NCI-H2171 treated with DMSO at 0.1 percent for 48 hours (cell line): ENCODE measurements at places on chromosomes 11 and 22.
A peak's percentile ranks its signal among the peaks of the same experiment; 100 is the strongest.

DNA sequence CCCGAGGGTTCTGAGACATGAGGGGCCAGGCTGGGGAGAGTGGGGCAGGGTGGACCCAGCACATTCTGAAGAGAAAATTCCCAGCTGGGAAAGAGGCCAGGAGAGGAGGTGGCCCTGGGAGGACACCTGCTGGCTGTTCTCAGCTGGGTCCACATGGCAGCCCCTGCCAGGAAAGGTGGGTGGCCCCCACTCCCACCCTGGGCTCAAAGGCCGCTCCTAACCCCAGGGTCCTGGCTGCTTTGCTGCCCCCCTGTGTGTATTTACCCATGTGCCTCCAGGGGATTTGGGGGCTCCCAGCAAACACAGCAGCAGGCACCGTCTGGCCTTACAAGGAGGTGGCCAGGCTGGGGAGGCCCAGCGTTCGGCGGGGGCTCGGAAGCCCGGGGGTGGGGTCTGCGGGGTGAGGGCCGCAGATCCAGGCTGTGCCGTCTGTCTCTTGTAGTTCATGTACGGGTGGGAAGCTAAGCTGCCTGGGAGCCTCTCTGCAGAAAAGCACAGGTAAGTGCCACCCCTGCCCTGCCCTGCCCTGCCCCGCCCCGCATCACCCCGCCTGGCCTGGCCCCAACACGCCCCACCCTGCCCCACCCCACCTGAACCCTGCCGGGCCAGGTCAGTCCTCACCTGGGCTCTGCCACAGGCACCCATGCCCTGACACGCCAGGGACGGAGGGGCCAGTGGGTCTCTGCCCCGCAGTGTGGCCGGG lies 10.6 kb downstream of the MUC5B start:
- DNase-seq = no peak

GRCh38 chr11:68213555-68214172 lies 568 bp upstream of the KMT5B start:
- DNase-seq = peak; percentile 82

DNA sequence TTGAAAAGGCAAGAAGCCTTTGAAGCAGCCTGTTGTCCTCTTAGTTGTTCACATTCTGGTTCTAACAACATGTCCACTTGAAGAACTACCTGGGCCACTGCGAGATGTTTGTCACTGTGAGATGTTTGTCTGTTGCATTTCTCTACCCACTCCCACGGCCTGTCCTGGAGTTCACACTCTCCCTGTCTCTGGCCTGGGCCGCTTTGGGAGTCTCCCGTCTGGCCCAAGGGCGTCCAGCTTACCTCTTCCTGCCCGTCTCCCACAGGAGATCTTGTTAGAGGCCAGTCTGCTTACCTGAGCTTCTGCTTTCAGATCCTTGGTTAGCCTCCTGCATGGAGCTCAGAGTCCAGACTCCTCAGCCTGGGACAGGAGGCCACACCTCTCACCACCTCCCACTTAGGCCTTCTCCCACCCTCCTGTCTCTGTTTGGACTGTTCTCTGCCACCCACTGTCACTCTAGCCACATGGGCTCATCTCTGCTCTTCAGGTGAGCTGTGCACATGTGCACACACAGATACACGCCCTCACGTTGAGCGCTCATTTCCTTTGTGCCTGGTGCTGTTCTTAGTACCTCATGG lies 66.0 kb downstream of the TBC1D22A start:
- no peak for DNase-seq

DNA sequence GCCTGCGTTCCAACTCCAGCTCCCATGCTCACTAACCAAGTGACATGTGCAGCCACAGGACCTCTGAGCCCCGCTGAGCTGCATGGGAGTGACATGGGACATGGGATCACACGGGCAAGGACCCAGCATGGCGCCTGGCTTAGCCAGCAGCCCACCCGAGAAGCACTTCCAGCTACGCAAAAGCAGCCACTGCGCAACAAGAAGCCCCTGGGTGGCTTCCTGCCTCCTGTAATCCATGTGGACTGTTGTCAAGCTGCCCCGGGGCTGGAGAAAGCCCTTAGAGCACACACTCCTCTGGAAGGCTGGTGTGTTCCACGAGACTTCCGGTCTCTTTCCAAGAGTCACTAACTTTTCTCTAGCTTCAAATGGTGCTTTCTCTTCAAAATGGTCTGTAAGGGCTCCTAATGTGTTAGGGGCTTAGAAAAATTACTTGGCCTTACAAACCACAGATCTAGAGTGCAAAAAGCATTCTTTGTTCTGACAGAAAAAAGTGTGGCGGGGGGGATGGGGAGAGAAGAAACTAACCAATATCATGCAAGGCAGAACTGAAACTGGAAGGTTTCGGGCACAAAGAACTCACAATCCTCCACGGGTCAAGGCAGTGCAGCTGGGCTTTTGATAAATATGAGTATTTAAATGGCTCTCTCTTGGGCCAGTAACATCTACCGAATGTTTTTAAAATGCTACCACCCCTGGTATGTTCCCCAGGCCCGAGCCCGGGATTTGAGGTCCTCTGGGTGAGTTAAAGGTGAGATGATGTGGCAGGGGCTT lies 5.5 kb downstream of the C11orf24 start:
- DNase-seq = no peak

GRCh38 chr11:116700586-116701220 lies 72.1 kb downstream of the BUD13 start:
- DNase-seq = no peak

- peak; percentile 14 for DNase-seq
Measured at GRCh38 chr11:134272381-134273316, 3.5 kb upstream of the GLB1L3 start.

GRCh38 chr11:9132203-9132878 lies 40.9 kb upstream of the SCUBE2 start:
- no peak for DNase-seq

GRCh38 chr11:47906066-47906465 lies 57.9 kb upstream of the NUP160 start:
- no peak for DNase-seq

- DNase-seq = no peak
Measured at GRCh38 chr11:94928117-94928990, 45.0 kb downstream of the CWC15 start.

DNA sequence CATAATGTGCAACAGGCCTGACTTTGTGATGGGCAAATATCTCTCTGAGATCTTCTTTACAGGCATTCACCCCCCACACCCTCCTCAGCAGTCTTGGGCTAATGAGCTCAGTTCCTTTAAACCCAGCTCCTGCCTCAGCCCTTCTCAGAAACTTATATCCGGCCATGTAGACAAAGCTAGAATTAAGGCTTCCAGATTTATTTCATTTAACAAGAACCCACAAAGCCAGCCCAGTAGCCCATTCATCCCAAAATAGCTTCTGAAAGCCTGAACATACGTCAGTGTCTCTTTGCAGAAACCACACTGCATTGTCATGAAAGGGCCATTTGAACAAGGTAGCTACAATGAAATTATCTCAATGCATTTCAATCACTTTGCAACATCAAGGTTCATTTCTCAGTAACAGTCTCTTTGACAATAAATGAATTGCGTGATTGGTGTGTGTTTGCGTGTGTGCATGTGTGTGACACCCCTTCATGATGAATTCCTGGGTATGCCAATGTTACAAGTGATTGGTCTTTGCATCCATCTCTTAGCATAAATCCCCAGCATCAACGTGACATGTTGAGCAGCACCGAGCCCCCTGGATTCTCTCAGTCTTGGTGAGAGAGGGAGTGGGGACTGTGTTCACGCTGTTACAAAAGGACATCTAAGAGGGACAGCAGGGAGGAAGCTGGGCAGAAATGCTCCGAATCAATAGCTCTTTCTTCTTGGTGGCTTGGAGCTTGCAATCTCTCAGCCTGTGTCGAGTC lies 299.6 kb downstream of the KIRREL3 start:
- no peak for DNase-seq

GRCh38 chr11:113724778-113725177 lies 18.7 kb upstream of the TMPRSS5 start:
- DNase-seq = peak; percentile 64

- no peak for DNase-seq
Measured at GRCh38 chr11:18778468-18778867, 13.1 kb downstream of the PTPN5 start.

DNA sequence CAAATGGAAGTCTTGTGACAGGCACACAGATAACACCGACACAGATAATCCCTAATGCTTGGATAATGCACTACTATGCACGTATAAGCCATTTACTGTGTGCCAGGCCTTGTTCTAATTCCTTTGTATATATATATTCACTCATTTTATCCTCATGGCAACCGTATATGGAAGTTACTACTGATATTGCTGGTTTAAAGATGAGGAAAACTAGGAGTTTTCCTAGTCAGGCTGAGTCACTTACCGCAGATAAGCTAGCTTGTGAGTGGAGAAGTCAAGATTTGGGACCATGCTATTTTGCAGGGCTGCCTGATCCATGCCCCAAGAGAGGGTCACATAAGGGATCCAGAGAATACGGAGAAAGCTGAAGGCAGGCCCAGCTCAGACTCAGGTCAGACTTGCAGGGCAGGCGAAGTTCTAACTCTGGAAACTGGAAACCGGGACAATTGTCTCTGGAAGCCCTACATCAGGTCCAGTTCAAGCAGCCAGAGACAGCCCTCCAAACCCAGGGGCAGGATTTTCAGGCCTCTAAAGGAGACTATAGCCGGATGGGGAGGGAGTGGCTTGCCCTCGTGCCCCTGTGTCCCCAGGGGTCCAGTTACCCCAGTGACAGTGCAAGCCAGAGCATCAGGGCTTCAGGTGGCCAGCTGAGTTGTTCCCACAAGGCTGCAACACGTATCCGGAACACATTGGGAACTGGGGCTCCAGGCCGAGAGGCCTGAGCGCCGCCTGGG lies 534.8 kb downstream of the INSC start:
- no peak for DNase-seq

DNA sequence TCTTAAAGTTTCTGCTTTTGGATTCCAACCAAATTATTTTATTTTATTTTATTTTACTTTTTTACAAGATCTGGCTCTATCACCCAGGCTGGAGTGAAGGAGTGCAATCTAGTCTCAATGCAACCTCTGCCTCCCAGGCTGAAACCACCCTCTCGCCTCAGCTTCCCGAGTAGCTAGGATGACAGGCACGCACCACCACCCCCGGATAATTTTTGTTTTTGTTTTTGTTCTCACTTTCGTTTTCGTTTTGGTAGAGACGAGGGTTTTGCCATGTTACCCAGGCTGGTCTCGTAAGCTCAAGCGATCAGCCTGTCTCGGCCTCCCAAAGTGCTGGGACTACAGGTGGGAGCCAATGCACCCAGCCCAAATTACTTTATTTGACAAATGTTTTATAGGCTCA lies 219.8 kb downstream of the ETS1 start:
- DNase-seq = no peak

DNA sequence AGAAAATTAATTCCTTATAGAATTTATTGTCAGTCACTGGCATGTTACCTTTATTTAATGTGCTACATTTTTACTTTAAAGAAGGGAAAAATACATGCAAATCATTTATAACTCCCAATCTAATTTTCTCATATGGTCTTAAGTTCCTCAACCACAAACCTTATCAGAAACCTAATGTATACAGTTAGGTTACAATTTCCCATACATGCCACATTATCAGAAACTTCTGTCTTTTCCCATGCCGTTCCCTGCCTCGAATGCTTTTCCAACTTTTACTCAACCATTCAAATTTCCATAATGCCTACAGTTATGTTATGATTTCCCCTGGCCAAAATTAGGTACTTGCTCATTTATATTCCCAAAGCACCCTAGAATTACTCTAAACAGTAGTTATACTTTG lies 13.5 kb downstream of the RSF1 start:
- no peak for DNase-seq

DNA sequence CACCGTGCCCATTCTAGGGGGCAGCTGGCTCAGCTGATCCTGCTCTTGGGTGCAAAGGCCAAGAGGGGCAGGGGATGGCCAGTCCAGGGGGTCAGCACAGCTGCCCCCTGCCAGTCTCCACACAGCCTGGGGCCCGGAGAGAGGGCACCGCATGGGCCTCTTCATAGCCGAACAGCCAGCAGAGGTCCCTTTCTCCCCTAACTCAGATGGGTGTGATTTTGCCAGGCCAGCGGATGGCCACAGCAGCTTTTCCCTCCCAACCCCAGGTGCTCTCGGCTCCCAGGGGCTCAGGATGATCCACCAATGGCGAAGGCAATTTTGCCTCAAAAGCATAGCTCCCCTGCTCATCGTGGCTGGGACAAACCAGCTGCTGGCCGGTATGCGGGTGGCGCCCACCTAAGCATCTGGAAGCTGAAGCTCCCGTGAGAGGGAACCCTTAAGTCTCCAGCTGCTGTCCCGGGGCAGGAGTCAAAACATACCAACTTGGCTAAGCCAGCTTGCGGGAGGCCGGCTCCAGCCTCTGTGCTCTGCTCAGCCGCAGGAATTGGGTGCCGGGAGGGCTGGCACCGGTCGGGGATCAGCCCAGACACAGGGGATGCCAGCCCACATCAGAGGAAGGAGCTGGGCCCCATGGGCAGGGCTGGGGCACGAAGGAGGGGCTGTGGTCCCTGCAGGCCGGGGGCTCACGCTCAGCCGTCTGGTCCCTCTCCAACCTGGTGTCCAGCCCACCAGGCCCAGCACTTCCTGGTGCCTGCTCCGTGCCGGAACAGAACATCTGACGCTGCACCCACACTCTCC lies 30.5 kb upstream of the GNB1L start:
- no peak for DNase-seq
